ENCODE measurements at places on chromosomes 11 and 22.

DNA sequence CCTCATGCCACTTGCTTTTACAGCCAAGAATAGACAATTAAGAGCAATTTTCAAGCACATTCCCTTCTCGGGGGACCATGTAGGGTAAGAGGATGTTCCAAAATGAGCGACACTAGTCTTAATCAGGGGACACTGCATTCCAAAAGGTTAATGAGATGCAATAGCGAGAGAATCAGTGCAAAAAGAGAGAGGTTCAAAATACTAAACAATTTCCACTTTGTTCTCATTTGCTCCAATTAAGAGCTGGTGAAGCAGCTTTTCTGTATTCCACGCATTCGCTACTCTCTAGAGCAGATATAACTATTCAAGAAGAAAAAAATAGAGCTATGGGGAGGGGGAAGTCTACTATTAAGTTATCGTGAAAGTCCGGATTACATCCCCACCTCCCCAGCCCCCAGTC is 811 bp downstream of the LRRC4C start:
- DNase-seq: no peak

GRCh38 chr11:12319461-12319951 is 57.9 kb upstream of the PARVA start:
- no peak for DNase-seq

DNA sequence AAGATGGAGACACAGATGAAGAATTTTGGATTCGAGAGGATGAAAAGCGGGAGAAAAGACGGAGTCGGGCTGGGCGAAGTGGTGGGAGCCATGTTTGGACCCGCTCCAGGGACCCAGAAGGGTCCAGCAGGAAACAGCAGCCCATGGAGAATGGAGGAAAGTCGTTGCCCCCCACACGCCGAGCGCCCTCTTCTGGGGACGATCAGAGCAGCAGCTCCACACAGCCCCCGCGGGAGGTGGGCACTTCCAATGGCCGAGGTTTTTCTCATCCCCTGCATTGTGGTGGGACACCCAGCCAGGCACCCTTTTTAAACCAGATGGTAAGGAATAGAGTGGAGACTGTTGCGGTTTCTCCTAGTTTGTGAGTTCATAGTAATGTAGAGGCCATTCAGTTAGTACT is 22.8 kb upstream of the SLC25A18 start:
- no peak for DNase-seq

DNA sequence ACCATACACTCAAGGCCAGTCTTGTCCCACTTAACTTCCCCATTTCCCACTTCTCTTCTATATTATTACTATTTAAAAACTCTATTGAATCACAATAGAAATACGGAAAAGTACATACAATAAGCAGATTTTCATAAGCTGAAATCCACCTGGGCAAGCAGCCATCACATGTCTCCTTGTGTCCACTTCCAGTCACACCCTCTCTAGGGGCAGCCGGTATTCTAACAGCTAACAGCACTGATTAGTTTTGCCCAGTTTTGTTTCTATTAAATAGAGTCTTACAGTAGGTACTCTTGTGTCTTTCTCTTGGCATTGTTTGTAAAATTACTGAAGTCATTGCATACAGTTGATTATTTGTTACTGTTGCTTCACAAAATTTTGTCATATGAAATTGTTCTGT is 37.8 kb downstream of the PPP6R3 start:
- no peak for DNase-seq

DNA sequence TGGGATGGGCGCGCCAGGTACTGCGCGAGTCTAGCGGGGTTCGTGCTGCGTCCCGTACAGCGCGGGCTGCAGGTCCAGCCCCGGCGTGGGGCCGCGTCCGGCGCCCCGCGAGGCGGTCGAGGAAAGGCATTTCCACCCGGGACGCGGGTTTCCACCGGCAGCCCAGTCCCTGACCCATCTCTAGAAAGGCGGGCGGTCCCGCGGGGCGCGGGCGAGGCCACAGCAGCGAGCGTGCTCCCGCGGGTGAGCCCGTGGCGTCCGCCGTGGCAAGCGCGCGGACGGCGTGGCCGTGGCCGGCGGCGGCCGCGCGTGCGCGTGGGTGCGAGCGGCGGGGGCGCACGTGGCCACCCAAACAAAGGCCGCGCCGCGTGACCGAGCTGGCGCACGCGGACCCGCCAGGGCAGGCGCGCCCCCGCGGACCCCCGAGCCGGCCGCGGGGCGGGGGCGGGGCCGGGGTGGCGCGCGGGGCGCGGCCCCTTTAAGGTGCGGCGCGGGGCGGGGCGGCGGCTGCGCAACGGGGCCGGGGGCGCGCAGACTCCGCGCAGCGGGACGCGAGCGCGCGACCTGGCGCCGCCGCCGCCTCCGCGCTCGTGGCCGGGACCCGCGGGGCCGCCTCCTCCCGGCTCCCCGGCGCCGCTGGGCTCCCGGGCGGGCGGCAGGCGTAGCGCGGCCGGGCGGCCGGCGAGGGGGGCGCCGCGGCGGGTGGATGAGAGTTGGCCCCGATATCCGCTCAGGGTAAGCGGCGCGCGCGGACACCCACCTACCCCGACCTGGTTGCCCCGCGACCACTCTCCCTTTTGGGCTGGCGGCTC is 39.3 kb upstream of the CELSR1 start:
- DNase-seq: peak; percentile 52

- no peak for DNase-seq
These were observed at the start of gene CABP7 for GRCh38 chr22:29719899-29720645. TSS of gene CABP7 (plus strand) at chr22:29720003. CDS start at chr22:29720425, 422 bp downstream.

- no peak for DNase-seq
These were observed 275.3 kb downstream of the C11orf87 start for GRCh38 chr11:109697140-109697843.

DNA sequence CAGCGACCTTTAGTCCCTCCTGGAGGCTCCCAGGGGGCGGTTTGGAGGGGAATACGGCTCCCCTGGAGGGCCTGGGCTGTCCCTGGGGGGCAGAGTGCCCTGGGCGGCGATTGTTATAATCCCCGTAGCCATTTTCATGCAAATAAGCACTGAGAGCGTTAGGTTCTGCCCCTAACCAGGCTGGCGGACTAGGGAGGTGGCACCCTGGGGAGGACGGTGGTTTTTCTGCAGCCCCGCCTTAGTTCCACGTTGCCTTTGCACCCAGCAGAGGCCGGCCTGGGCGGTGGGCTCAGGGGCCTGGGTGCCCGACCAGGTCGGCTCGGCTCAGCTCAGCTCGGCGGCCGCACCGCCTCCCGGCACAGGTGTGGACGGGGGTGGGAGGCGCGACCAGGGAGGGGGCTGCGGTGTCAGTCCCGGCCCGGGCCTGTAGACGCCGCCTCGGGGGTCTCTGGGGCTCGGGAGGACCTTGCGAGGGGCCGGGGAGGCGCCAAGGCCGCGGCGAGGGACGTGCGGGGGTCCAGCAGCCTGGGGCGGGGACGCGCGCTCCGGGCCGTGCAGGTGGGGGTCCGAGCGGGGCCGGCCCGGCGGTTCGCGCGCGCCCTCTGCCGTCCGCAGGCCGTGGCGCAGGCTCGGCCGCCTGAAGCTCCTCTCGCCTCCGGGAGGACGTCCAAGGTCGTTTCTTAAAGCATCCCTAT is 2.3 kb upstream of the DUSP8 start:
- peak; percentile 35 for DNase-seq

Measured in activated T-cell treated with anti-CD3 and anti-CD28 coated beads for 1 hour (primary cell).